ENCODE measurements at places on chromosomes 5 and 9. TPM values are rescaled to one million over a fixed set of nuclear protein-coding genes. Genes with fewer than 3 reads are reported as not detected.

GRCh38 chr9:6106711-6107339 is 91.4 kb upstream of the RANBP6 start:
- no peak overlapping the region for H3K4me3 ChIP-seq
- no peak overlapping the region for H3K27ac ChIP-seq
- DNase-seq = no peak
- H3K36me3 ChIP-seq = no peaks in the 10 kb centered on the region

DNA sequence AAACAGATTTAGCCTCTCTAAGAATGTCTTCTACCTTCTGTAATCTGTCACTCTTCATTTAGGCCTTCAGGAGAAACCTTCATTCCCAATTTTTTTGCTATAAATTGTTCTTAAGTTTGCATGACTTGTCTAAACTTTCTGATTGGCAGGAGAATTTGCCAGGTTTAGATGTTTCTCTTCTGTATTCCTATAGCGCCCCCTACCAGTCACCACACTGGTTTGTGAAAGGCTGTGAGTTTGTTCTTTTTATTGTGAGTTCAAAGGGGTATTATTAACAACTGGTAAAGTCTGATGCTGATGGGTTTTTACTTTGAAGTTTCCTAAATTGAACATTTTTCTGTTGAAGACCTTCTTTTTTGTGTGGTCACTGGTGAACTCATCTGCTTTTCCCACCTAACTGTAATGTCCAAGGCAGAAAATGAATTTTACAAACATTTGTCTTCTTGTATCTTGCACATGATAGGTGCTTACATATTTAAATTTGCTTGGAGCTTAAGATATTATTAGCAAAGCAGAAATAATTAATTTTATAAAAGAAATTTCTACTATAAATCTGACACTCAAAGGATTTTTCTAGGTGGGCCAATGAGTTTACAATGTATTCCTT is 18.4 kb upstream of the F2RL2 start:
- H3K27me3 ChIP-seq = no peaks in the 10 kb centered on the region
- H3K4me3 ChIP-seq = no peak overlapping the region
- no peak overlapping the region for H3K27ac ChIP-seq
- no peaks in the 10 kb centered on the region for H3K4me1 ChIP-seq
- DNase-seq = peak; percentile 68
- H3K36me3 ChIP-seq = peaks cover 6% of the 10 kb centered on the region

DNA sequence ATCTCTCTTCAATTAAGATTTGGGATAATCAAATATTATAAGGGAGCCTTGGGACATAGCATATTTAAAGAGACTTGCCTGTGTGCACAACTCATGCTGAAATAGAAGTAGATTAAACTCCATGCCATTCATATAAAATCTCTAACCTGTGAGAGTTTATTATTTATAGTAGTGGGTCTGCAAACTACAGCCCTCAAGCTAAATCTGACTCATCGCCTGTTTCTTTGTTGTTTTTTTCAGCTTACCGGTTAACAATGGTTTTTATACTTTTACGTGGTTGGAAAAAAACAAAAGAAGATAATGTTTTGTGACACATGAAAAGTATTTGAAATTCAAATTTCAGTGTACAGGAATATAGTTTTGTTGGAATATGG is 61.9 kb upstream of the GHR start:
- no peak overlapping the region for H3K27ac ChIP-seq
- no peaks in the 10 kb centered on the region for H3K36me3 ChIP-seq
- no peaks in the 10 kb centered on the region for H3K27me3 ChIP-seq
- no peak overlapping the region for H3K4me3 ChIP-seq
- DNase-seq = no peak
- peaks cover 18% of the 10 kb centered on the region for H3K4me1 ChIP-seq

- H3K27me3 ChIP-seq = no peaks in the 10 kb centered on the region
- DNase-seq = no peak
- no peak overlapping the region for H3K27ac ChIP-seq
Observed at GRCh38 chr5:13246053-13246452, 698.4 kb downstream of the DNAH5 start.

Gene IL7R
- total RNA-seq = 0.11 TPM

Gene GGTA1
- total RNA-seq = not detected

DNA sequence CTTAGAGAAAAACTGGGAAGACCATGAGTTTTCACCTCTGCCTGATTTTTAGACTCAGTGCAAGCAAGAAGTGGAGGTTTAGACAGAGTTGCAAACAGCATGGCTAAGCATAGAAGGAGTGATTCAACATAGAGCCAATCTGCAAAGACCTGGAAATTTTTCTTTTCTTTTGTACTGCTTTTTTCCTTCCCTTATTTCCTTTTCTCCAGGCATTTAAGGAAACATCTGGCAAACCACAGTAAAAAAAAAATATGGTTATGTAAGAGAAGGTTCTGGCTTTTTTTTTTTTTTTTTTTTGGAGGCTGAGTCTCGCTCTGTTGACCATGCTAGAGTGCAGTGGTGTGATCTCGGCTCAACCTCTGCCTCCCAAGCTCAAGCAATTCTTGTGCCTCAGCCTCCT is 16.6 kb upstream of the DCAF12 start:
- no peak overlapping the region for H3K27ac ChIP-seq
- H3K27me3 ChIP-seq = no peaks in the 10 kb centered on the region
- DNase-seq = no peak
- no peaks in the 10 kb centered on the region for H3K36me3 ChIP-seq
- no peaks in the 10 kb centered on the region for H3K4me1 ChIP-seq

- H3K27me3 ChIP-seq = no peaks in the 10 kb centered on the region
- H3K27ac ChIP-seq = no peak overlapping the region
- DNase-seq = no peak
- no peak overlapping the region for H3K4me3 ChIP-seq
Observed at GRCh38 chr5:9313751-9314150, 232.1 kb downstream of the SEMA5A start.

DNA sequence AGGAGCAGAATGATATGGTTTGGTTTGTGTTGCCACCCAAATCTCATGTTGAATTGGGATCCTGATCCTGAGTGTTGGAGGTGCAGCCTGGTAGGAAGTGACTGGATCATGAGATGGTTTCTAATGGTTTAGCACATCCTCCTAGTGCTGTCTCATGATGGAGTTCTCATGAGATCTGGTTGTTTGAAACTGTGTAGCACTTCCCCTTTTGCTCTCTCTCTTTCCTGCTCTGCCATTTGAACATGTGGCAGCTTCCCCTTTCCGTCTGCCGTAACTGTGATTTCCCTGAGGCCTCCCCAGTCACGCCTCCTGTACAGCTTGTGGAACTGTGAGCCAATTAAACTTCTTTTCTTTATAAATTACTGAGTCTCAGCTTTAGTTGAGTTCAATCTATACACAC is 756.8 kb upstream of the CDH6 start:
- H3K27me3 ChIP-seq = no peaks in the 10 kb centered on the region
- peaks cover 16% of the 10 kb centered on the region for H3K36me3 ChIP-seq
- H3K4me1 ChIP-seq = no peaks in the 10 kb centered on the region
- no peak overlapping the region for H3K27ac ChIP-seq
- H3K4me3 ChIP-seq = no peak overlapping the region
- no peak for DNase-seq

DNA sequence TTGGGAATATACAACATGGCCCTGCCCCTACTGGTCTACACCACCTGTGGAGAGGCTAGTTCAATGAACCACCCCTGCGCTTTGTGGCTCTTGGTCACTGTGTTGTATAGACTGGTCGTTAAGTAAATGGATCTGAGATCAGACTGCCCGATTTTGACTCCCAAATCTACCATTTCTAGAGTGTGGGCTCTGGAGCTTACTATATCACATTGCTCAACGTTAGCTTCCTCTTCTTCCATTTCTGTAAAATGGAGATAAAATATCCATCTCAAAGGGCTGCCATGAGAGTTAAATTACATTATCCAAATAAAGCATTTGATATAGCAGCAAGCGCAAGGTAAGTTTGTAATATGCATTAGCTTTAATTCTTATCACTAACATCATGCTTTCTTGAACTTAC is 52.7 kb upstream of the IFNK start:
- H3K36me3 ChIP-seq = peaks cover 11% of the 10 kb centered on the region
- DNase-seq = no peak
- no peak overlapping the region for H3K4me3 ChIP-seq

- H3K36me3 ChIP-seq = peaks cover 4% of the 10 kb centered on the region
- H3K4me1 ChIP-seq = no peaks in the 10 kb centered on the region
- no peak for DNase-seq
- H3K27me3 ChIP-seq = peaks cover 3% of the 10 kb centered on the region
Observed at GRCh38 chr9:117180896-117181445, 233.9 kb downstream of the ASTN2 start.

Gene SOHLH1
- not detected for total RNA-seq

Gene STPG3
- 0.26 TPM for total RNA-seq

Gene NUTM2G
- not detected for total RNA-seq

DNA sequence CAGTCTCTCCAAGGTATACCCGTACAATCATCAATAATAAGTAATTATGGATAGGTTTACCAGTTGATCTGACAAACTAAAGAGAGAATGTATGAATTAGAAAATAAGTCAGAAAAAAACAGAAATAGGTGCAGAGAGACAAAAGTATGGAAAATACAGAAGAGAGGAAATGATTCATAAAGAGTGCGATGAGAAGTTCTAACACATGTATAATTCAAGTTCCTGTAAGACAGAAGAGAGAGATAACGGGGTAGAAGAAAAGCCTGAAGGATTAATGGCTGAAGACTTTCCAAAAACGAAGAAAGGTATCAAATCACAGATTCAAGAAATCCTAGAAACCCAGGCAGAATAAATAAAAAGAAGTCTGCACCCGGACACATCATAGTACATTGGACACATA is 16.2 kb upstream of the SMU1 start:
- no peak overlapping the region for H3K27ac ChIP-seq
- no peak for DNase-seq
- no peaks in the 10 kb centered on the region for H3K36me3 ChIP-seq
- no peaks in the 10 kb centered on the region for H3K4me1 ChIP-seq
- peaks cover 26% of the 10 kb centered on the region for H3K27me3 ChIP-seq

Gene GCNT4
- total RNA-seq = 0.56 TPM

GRCh38 chr5:43007911-43008362 is 32.2 kb downstream of the ANXA2R start:
- no peaks in the 10 kb centered on the region for H3K36me3 ChIP-seq
- DNase-seq = peak; percentile 64
- peak overlapping the region; percentile 95 for H3K4me3 ChIP-seq
- peaks cover 27% of the 10 kb centered on the region for H3K4me1 ChIP-seq
